ENCODE measurements at places on chromosomes 16 and 17.
A peak's percentile ranks its signal among the peaks of the same experiment; 100 is the strongest.

- DNase-seq = peak; percentile 86
Measured at GRCh38 chr17:81020767-81021497, 14.0 kb upstream of the BAIAP2 start.

GRCh38 chr17:1961189-1961588 is 63.9 kb downstream of the RTN4RL1 start:
- no peak for DNase-seq

- DNase-seq = peak; percentile 30
Measured at GRCh38 chr17:78249818-78250806, 18.7 kb downstream of the TMEM235 start.

- DNase-seq = peak; percentile 53
Measured at GRCh38 chr17:40699853-40700252, 3.7 kb downstream of the KRT24 start.

- DNase-seq = peak; percentile 3
Measured at GRCh38 chr17:17366941-17367875, 64.0 kb downstream of the NT5M start.

DNA sequence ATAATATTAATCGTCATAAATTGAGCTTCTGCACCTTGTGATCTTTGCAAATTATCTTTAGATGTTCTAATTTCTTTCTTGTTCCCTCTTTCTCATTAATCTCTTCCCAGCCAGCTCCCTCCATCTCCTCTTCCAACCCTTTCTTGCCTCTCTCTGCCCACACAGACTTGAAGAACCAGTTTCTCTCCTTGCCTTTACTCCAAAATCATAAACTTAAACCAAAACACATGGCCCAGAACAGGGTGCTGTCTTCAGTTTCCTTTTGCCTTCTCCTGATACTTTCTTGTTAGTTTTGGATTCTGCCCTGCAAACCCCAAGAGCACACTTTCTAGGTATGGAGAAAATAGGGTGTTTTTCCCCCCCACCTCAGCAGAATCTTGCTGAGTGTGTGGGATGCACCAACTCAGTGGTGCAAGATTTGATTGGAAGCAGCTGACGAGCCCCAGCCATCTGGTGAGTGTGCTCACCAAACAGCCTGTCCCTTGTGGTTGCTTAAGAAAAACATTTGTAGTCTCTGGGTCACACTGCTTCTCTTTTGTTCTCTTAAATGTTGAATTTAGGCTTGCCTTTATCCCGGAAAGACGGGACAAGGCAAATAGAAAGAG is 175.8 kb upstream of the MAF start:
- no peak for DNase-seq

GRCh38 chr17:44663095-44663494 is 6.8 kb downstream of the MEIOC start:
- DNase-seq = no peak

GRCh38 chr17:79845601-79845949 is 6.3 kb upstream of the CBX4 start:
- no peak for DNase-seq

DNA sequence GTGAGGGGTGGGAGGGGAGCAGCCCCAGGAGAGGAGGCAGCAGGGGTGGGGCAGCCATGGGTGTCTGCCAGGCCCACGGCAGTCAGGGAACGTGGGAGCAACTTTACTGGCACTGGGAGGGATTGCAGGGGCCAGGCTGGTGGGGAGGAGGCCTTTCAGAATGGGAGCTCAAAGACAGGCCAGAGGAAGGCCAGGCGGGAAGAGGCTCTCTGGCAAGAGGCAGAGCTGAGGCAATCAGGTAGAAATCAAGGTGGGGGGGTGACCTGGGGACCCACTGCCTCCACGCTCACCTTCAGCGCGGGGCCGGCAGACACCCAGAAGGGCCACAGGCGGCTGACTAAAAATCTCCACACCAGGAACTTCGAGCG is 11.9 kb upstream of the GSE1 start:
- DNase-seq = no peak

GRCh38 chr17:41325126-41325525 is 9.6 kb upstream of the KRTAP17-1 start:
- no peak for DNase-seq

- DNase-seq = no peak
Measured at GRCh38 chr17:39231091-39231561, 5.4 kb upstream of the STAC2 start.

- no peak for DNase-seq
Measured at GRCh38 chr16:68257251-68257905, 6.9 kb upstream of the SLC7A6 start.

GRCh38 chr17:29615492-29616299 is 7.0 kb downstream of the CORO6 start:
- peak; percentile 91 for DNase-seq

- no peak for DNase-seq
Measured at GRCh38 chr16:50842013-50842505, 100.2 kb downstream of the CYLD start.

GRCh38 chr17:53391197-53391596 is 431.5 kb upstream of the KIF2B start:
- no peak for DNase-seq

DNA sequence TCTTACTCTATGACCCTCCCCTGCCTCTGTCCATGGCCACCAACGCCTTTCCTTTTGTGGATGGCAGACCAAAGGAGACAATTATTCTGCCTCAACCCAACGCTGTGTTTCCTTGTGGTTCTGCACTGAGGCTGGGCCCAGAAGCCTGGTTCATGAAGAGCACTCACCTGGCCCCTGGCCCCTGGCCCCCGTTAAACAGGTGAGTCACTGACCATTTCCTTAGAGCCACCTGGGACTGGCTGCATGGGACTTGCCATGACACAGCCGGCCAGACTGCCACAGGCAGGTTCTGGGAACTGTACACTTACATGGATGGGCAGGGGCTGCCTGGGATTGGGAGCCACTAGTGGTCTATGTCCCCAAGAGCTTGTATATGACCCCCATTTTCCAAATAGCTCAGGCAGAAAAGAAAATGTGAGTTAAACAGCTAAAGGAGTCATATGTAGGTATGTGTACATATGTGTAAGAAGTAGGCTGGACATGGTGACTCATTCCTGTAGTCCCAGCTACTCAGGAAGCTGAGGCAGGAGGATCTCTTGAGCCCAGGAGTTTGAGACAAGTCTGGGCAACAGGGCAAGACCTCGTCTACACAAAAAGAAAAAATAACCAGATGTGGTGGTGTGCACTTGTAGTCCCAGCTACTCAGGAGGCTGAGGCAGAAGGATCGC is 181.9 kb upstream of the CACNG5 start:
- DNase-seq = no peak

GRCh38 chr17:49995055-49995738 is at the start of gene DLX3:
Gene DLX3, minus strand, starts transcription at chr17:49995224. Its CDS starts 226 bp downstream, at chr17:49994998.
- DNase-seq = peak; percentile 85

DNA sequence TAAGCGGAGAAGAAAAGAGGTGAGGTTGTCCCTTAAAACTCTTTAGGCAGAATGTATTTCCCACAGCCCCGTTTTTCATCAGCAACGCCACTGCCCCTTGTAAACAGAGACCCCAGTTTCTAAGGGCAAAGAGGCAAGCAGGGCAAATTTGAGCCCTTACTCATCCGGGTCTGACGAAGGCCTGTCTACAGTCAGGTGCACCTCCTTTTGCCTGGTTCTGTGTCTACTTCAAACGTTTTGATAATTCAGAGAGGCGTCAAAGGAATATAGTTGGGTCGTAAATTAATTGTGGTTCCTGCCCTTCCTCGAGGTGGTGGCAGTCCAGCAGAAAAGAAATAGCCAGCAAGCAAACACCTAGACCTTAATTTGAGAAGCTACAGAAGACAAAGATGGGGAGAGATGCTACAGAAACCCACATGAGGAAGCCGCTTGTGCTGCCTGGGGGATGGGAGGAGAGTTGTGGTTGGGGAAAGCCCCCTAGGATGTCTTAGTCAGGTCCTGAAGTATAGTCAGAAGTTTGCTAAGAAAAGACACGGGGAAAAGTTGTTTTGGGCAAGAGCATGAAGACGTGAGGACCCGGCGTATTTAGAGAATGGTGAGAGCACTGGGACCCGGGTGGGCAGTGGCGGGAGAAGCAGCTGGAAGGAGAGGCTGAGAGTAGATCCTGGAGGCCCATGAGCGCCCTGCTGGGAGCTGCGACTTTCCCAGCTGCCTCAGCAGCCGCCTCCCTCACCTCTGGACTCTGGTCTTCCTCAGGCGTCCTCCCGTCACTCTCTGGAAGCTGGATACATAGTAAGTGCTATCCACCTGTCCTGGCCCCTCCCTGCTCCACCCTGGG is 2.4 kb downstream of the FBRS start:
- no peak for DNase-seq

- peak; percentile 45 for DNase-seq
Measured at GRCh38 chr17:82603981-82604448, 44.2 kb downstream of the WDR45B start.

DNA sequence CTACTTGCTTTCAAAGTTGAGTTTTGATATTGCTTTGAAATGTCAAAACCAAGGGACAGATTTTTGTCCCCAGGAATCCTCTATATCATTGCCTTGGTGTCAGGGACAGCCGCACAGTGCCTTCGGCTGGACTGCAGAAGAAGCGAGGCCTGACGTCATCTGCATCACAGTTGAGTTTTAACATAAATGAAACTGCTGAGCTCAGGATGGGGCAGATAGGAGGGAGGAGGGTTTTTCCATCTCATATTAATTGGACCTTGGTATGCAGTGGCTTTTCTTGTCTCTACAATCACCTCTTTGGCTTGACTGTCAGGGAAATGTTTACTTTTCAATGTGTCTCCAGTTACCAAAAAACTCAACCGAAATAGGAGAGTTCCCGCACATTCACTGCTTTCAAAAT is 111.3 kb downstream of the AATF start:
- DNase-seq = no peak

GRCh38 chr17:9844153-9844552 is 18.4 kb downstream of the GLP2R start:
- no peak for DNase-seq

- DNase-seq = no peak
Measured at GRCh38 chr16:5454349-5454748, 356.8 kb upstream of the EEF2KMT start.

- no peak for DNase-seq
Measured at GRCh38 chr16:80695020-80695419, 109.4 kb downstream of the CDYL2 start.

DNA sequence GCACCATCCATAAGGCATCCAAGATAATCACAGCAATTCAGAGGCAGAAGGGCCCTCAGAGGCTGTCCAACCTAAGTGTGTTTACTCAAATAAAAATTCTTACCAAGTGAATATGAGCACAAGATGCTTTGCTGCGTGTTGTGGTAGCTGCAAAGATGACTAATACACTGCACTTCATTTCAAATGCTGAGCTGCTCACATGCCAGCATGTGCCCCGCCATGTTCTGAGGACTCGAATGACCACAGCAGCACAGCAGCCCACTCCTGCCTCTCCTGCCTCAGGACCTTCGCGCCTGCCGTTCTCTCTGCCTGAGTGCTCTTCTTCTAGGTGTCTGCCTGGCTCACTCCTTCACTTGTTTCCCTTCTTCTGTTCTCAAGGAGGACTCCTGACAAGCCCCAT is 19.0 kb downstream of the PIK3R5 start:
- DNase-seq = no peak
